ENCODE measurements at places on chromosomes 16 and 17. TPM values are rescaled to one million over a fixed set of nuclear protein-coding genes. Genes with fewer than 3 reads are reported as not detected.

DNA sequence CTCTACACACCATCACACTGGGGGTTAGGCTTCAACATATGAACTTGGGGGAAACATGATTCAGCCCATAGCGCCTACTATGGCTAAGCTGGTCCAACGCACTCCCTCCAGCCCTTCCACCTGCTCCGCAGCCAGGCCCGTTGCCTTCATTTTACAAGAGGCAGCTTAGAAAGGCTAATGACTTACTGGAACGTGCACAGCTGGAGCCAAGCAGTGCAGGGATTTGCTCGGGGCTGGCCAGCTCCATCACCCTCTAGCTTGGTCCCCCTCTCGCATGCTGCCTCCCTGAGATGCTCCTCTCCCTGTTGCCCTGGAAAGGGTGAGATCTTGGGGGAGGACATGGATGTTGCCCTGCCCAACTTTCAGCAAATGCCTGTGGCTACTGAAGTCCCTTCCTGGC, 2.8 kb upstream of the CACNG1 start:
- no peak for DNase-seq

KRTAP4-6 gene
- total RNA-seq: not detected

NAGS gene
- total RNA-seq: 51.3 TPM

GRCh38 chr16:709566-710499, 4.2 kb upstream of the FBXL16 start:
- no peak for DNase-seq

- no peak for DNase-seq
Observed at GRCh38 chr17:82358465-82359350, at the start of gene TEX19. Gene TEX19 (plus strand): TSS chr17:82359247. CDS start chr17:82362151, 2,904 bp downstream.

DNA sequence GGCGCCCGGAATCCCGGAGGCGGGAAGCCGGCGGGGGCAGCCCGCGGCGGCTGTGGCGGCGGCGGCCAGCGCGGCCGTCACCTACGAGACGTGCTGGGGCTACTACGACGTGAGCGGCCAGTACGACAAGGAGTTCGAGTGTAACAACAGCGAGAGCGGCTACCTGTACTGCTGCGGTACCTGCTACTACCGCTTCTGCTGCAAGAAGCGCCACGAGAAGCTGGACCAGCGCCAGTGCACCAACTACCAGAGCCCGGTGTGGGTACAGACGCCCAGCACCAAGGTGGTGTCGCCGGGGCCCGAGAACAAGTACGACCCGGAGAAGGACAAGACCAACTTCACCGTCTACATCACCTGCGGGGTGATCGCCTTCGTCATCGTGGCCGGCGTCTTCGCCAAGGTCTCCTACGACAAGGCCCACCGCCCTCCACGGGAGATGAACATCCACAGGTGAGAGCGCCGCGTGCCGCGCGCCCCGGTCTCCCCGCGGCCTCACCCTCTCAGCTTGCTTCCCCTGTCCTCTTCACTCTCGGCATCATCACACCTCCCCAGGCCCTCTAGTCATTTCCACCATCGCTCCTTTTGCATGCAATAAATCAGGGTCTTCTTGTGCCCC, 706 bp downstream of the SHISA6 start:
- DNase-seq: no peak
